Testis (tissue), 5 donors: ENCODE measurements at places on chromosomes 4 and X. TPM values are rescaled to one million over a fixed set of nuclear protein-coding genes. Genes with fewer than 3 reads are reported as not detected.

GPR143 gene
- total RNA-seq, result 2.7 TPM

DNA sequence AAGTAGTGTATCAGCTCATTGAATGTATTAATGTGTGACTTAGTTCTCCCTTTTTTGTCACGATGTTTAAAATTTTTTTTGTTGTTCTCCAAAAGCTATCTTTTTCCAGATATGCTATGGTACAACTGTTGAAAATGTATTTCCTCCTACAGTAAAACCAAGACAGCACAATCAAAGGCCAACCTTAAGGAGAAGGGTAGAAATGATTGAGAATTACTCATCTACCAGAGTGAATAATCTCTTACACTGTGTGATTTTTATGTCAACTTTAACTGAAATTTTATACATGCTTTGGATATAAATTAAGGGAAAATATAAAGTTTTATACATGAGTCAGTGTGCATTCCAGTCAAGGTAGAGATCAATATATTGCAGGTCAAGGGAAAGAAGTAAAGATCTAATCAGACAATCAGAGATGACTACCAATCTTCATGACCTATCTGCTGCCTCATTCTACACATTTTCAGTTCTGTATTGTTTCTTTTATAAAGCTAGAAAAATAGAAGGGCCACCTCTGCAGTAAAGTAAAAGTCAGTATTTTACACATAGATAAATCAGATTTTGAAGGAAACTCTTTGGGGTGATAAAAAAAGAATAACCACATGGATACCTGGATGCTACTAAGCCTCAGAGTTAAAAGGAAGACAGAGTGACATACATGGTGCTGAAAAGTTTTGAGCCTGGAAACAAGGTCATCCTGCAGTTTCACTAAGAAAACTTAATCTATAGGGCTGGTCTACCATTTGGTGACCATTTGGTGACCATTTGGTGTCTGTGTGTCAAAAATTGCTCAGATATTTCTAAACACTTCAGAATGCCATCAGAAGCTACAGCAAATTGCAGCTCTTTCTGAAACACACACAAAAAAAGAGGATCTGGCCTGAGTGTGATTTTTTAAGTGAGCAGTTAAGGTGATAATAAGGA, 1.6 kb downstream of the FAM13A start:
- DNase-seq, result no peak

DNA sequence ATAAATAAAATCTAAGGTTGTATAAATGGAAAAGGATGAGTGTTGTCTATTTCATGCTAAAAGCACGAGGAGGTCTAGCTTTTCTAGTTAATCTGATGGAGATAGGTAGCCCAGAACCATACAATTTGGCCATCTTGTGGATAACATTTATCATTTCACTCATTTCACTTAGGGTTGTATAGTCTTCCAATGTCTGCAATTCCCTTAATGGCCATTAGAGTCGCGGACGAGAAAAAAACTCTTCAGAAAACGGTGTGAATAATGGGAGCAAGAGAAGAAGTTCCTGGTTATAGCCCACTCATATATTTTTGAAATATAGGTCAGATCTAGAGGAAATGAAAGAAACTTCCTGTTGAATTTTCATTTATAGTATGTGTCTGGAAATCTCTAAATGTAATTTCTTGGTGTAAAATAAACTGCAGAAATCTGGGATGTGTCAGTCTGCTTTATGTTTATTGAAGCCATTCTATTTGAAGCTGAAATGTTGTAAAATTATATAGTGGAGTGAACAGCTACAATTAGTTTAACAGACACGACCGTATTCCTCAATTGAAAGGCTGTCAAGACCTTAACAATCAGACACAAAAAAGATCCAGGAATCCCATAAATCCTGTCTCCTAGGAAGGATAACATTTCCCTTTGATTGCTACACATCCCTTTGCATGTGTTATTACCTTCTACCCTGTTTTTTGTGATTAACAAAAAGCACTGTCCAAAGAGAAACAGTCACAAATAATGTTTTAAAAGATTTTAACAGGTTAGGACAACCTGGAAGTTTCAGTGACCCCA, 47.7 kb upstream of the MGST2 start:
- no peak for DNase-seq

USP27X gene
- total RNA-seq, result 2.4 TPM

GRCh38 chrX:35711281-35711680, 86.9 kb upstream of the MAGEB16 start:
- DNase-seq, result no peak

RTL5 gene
- total RNA-seq, result 25.4 TPM

DUSP21 gene
- 6.0 TPM for total RNA-seq

DNA sequence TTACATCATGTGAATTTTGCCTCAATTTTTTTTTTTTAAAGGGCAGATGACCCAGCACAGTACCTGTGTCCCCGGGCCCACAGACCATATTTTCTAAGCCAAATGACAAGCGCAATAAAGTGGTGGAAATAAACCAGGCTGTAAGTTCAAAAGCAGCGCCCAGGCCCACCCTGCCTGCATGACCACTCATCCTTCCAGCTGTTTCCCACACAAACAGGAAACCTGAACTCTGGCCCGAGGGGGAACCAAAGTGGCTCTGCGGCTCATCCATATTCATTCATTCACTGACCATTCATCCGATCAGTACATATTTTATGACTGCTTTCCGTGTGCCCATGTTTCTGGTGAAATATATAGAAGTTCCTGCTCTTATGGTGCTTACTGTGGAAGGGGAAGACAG, 33.7 kb upstream of the CRMP1 start:
- DNase-seq, result no peak

FOXP3 gene
- total RNA-seq, result 1.1 TPM

CXCL3 gene
- 0.68 TPM for total RNA-seq

DNA sequence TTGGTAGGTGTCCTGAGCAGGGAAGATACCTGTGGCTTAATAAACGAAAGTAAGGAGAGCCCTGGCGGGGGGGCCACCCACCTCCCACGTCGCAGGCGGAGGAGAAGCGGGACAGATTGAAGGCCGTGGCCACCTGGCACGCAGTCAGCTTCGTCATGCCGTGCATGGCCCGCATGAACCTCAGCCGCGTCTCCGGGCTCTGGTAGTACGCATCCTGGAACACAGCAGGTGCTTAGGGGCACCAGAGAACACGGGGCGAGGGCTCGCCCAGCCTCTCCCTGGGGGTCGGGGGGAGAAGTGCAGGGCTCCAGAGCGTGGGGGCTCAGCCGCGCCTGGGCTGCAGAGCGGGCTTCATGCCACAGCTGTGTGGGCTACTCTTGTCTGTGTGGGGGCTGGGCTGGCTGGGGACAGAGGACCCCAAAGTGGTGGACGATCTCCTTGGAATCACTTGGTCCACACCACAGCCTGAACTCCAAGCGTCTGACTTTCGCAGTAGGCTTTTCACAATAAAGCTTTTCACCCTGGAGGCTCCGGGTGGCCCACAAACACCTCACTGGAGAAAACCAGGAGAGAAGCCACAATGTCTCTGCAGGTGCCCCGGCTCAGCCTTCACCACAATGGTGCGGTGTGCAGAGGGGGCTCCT, 27.1 kb upstream of the SLC25A6 start:
- no peak for DNase-seq

DNA sequence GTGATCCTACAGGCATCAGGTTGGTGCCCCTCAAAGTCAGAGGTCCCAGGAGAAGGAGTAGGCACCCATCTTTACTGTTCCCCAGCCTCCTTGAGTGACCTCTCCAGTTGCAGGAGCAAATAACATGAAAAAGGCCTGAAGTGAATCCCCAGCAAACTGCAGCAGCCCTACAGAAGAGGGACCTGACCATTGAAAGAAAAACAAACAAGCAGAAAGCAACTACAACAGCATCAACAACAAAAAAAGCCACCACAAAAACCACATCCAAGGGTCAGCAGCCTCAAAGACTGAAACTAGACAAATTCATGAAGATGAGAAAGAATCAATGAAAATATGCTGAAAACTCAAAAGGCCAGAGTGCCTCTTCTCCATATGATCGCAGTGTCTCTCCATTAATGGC, 128.7 kb downstream of the ANKRD50 start:
- no peak for DNase-seq

GRPR gene
- 0.12 TPM for total RNA-seq

DNA sequence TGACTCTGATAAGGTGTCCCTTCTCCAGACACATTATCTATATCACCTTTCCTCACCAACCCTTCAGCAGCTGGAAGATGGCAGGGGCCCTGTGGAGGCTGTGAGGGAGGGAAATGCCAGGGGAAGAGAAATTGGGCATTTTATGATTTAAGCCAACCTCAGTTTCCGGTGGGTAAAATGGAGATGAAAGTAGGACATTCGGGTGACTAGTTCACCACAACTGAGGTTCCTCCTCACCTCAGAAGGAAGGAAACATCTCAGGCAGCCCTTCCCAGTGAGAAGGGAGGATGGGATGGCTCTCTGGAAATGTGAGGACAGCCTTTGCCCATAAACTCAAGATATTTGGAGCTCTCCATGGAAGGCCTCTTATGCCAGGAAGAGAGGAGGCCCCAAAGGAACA, 251.5 kb downstream of the MID1IP1 start:
- no peak for DNase-seq

SHROOM4 gene
- total RNA-seq, result 6.5 TPM

GRCh38 chr4:88110826-88111225, 47.6 kb downstream of the ABCG2 start:
- DNase-seq, result no peak

NAA11 gene
- total RNA-seq, result 23.0 TPM

DNA sequence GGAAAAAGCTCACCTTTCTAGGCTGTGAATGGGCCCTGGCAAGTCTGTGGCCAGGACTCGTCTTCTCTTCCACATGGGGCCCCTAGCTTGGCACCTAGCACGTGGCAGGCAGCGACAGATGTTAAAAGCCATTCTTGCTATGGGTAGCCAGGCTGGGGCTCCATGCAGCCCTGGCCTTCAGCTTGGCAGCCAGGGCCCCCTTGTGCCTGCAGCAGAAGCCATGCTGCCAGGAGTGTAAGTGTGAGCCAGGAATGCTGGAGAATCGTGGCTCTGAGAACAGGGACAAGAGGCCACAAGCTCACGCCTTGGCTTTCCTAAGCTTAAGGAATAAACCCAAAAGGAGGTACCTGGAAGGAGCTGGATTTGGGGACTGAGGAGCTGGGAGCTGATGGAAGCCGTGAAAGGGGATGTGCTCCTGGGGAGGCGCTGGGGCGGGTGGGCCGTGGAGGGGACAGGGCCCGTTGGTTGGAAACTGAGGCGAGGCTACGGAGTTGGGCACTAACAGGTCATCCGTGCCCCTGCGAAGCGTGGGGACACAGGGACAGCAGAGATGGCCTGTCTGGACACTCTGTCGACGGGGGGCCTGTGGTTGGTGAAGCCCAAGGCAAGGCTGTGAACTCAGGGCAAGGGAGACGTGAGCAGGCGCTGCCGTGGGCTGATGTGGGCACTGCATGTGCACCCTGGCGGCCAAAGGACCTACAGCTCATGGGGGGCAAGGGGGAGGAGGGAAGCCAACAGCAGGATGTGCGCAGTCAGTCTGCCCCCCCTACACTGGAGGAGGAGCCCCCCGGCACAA, 895 bp upstream of the OPN1LW start:
- no peak for DNase-seq

DNA sequence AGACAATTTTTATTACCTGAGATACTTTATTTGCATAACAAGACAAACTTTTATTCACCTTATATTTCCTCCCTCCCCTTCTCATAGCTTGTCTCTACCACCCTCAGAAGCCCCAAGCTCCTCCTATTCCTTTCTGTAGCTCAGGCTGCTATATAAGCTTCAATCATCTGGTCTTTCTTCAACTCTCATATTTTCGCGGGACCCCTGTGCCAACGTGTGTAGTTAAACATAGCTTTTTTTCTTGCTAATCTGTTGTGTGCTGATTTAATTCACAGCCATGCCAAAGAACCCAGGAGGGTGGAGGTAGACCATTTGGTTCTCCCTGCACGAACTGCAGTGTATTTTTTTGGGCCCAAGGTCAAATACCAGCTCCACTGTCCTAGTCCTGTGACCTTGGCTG, 21.1 kb upstream of the CD38 start:
- DNase-seq, result no peak

- no peak for DNase-seq
These were observed 142.9 kb downstream of the ANAPC10 start for GRCh38 chr4:144955104-144955503.

RIPPLY1 gene
- not detected for total RNA-seq

DNA sequence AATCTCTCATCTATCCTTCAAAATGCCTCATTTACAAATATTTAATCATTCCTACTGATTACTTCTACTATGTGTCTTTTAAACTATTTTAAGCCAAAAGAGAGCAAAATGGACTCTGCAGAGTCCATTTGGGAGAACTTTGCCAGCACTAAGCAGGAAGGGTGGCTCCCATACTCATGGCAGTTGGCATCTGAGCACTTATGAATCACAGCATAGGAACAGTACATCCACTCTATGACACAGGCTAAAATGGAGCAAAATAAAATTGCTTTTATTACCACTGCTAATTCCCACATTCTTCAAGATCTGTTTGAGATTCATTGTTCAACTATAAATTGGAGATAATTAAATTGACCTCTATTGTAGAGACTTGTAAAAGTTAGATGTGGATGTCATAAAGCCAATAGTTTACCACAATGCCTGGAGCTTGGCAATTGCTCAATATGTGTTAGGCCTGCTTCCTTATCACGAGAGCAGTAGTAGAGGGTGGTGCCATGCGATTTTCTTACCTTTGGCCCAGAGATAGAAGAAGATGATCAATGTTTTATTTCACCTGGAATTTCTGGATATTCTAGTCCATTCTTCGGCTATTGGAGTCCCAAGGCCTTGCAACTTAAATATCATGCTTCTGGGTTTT, 19.1 kb downstream of the HPGD start:
- DNase-seq, result no peak

DNA sequence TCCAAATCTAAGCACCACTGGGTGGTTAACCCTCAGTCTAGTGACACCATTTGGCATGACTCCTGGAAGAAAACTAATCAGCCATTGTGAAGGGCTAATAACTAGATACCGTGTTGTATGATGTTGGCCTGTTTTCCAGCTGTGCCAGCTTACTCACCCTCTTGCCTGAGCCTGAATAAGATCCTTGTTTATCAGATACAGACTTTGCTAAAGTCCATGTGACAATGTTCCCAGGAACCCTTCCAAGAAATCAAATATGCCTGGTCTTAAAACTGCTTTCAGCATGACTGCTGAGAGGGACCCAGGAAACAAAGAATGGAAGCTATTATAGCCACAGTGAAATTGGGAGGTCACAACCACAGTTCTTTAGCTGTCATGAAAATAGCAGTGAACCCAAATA, 640.8 kb upstream of the INTU start:
- DNase-seq, result no peak

SATL1 gene
- total RNA-seq, result 2.4 TPM

GRCh38 chrX:121036951-121037350, 10.5 kb upstream of the GLUD2 start:
- no peak for DNase-seq

GRCh38 chr4:7365462-7366179, 69.1 kb downstream of the PSAPL1 start:
- no peak for DNase-seq

- no peak for DNase-seq
These were observed 412.2 kb upstream of the ARX start for GRCh38 chrX:25427873-25428555.

GRCh38 chr4:188107931-188108843, 1.2 kb downstream of the TRIML2 start:
- no peak for DNase-seq

GRCh38 chr4:104425948-104426347, 68.7 kb downstream of the CXXC4 start:
- no peak for DNase-seq
